ENCODE measurements at places on chromosomes 7 and 10. TPM values are rescaled to one million over a fixed set of nuclear protein-coding genes. Genes with fewer than 3 reads are reported as not detected.

The HOXA10 gene
- 62.0 TPM for polyA plus RNA-seq

The GPR37 gene
- 63.7 TPM for polyA plus RNA-seq

The GNAT3 gene
- polyA plus RNA-seq = not detected

The DRGX gene
- polyA plus RNA-seq = 0.12 TPM

The SLC35B4 gene
- 5.0 TPM for polyA plus RNA-seq

The GPNMB gene
- 12.1 TPM for polyA plus RNA-seq

The DPYSL4 gene
- polyA plus RNA-seq = 116 TPM

The HMX2 gene
- 18.3 TPM for polyA plus RNA-seq

The FAM53B gene
- 25.9 TPM for polyA plus RNA-seq

The PRKCQ gene
- 5.1 TPM for polyA plus RNA-seq

The HOXA4 gene
- 1.1 TPM for polyA plus RNA-seq

The PI4K2A gene
- 23.3 TPM for polyA plus RNA-seq

The TAS2R41 gene
- not detected for polyA plus RNA-seq

The ZNF853 gene
- polyA plus RNA-seq = 19.3 TPM

The PRLHR gene
- polyA plus RNA-seq = not detected
